ENCODE measurements at places on chromosomes 11 and 22. TPM values are rescaled to one million over a fixed set of nuclear protein-coding genes. Genes with fewer than 3 reads are reported as not detected.

DNA sequence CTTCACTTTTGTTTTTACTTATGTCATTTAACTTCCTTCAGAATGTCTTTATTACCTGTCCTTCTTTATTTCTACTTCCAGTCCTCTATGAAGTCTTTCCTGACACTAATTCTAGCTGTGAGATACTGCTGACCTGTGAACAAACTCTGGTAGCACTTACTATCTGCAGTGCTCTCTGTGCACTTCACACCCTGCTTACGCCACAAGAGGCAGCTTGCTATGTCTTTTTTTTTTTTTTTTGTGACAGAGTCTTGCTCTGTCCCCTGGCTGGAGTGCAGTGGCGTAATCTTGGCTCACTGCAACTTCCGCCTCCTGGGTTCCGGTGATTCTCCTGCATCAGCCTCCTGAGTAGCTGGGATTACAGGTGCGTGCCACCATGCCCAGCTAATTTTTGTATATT is 10.7 kb downstream of the STIM1 start:
- H3K27ac ChIP-seq, result no peak overlapping the region
- H3K27me3 ChIP-seq, result no peaks in the 10 kb centered on the region
- peaks cover 16% of the 10 kb centered on the region for H3K4me1 ChIP-seq
- no peak for DNase-seq
- H3K4me3 ChIP-seq, result no peak overlapping the region
- H3K36me3 ChIP-seq, result no peaks in the 10 kb centered on the region

Gene FBLN1
- total RNA-seq, result not detected

DNA sequence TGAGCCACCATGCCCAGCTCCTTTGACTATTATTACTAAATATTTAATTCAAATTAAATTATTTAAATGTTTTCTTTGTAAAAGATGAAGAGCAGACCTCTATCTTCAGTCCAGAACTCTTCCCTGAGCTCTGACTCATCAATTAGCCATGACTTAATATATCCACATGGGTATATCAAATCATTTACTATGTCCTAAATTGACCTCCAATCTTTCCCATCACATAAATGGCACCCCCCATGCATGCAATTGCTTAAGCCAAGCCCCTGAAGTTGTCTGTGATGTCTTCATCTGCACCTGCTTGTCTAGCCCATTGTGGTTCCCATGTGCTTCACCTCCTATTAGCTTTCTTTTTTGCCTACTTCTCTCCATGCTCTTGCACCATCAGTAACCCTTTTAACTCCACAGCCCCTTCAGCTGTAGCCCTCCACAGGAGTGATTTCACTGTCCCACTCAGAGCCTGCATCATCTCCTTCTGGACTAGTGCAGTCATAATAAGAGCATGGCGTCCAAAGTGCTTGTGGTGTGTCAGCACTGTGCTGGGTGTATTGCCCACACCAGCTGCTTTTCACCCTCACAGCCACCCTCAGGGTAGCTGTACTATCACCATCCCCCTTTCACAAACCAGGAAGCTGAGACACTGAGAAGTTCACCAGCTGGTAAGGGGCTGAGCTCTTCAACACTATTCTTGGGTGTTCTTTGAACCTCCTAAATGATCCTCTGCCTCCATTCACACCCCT is 11.8 kb upstream of the THY1 start:
- no peaks in the 10 kb centered on the region for H3K27me3 ChIP-seq
- no peaks in the 10 kb centered on the region for H3K36me3 ChIP-seq
- peaks cover 76% of the 10 kb centered on the region for H3K4me1 ChIP-seq
- H3K4me3 ChIP-seq, result peak overlapping the region; percentile 54

Gene DEFB131B
- total RNA-seq, result not detected

DNA sequence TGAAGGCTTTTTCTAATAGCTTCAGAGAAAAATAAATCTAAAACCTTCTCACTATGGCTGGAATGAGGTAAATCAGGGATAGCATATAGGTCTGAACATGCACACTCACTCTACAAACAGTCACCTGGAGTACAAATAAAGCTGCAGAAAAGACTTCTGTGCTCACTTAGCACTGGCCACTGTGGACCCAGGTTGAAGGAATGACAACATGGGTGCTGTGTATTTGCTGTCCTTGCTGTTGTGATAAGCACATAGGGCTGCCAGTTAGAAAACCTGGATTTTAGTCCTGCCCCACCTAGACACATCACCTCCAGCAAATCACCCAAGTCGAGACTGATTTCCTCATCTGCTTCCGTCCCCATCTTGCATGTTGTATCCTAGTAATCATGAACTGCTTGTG is 51.2 kb downstream of the FZD4 start:
- DNase-seq, result no peak
- no peak overlapping the region for H3K4me3 ChIP-seq
- peaks cover 4% of the 10 kb centered on the region for H3K27me3 ChIP-seq
- no peaks in the 10 kb centered on the region for H3K4me1 ChIP-seq
- H3K27ac ChIP-seq, result no peak overlapping the region

GRCh38 chr11:123407130-123407995 is 22.7 kb upstream of the GRAMD1B start:
- peak overlapping the region; percentile 99 for H3K27ac ChIP-seq
- no peaks in the 10 kb centered on the region for H3K27me3 ChIP-seq
- peak; percentile 83 for DNase-seq
- no peaks in the 10 kb centered on the region for H3K36me3 ChIP-seq

DNA sequence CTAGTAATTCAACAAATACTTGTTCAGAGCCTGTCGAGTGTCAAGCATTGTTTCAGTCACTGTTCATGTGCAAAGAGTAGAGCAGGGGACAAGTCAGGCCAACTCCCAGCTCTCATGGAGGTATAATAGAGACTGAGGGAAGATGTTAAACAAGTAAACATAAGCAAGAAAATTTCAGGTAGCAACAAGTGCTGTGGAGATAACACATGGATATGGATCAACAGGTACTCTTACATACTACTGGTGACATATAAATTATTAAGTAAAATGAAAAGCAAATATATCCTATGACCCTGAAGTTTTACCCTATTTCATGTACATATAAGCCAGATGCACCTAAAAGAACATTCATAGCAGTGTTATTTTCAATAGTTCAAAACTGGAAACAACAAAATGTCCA is 42.7 kb downstream of the SIK2 start:
- no peak overlapping the region for H3K4me3 ChIP-seq
- no peak for DNase-seq
- peaks cover 15% of the 10 kb centered on the region for H3K4me1 ChIP-seq
- no peak overlapping the region for H3K27ac ChIP-seq

DNA sequence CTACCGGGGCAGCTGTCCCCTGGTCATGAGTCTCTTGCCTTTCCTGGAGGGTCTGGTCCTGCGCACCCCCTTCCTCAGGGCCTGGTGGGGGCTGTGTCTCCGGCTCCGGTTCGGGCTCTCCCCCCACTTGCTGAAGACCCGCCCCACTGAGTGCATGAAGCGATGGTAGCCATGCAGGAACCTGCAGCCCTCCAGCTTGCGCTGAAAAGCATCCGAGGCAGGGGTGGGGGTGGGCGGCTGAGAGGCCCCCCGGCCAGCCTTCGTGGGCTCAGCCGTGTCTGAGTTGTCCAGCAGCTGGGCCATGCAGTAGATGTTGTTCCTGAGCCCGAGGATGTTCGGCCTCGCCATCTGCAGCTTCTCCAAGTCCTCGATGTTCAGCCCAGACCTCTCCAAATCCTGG is 2.8 kb downstream of the OSM start:
- no peaks in the 10 kb centered on the region for H3K27me3 ChIP-seq
- no peak overlapping the region for H3K4me3 ChIP-seq
- H3K36me3 ChIP-seq, result no peaks in the 10 kb centered on the region

Gene SCARF2
- 2.2 TPM for total RNA-seq
